ENCODE measurements at places on chromosomes 1 and 21.

GRCh38 chr1:197557302-197557701 is 218.0 kb downstream of the DENND1B start:
- no peak for DNase-seq

DNA sequence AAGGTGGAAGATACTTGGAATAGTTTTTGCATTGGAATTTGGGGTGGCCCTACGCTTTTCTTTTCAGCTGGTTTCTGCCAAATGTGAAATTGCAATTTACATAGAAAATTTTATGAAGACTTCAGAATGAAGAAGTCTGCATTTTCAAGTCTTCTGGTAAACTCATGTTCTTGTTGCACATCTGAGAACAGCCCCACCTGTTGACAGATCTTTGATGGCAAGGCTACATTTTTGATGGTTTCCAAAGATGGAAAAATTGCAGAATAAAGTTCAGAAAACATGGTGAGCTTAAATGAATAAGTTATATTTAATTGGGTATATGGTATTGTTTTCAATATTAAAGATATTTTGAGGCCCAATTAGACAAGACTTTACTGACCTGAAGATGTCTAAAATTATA is 25.4 kb downstream of the OLFM3 start:
- no peak for DNase-seq

DNA sequence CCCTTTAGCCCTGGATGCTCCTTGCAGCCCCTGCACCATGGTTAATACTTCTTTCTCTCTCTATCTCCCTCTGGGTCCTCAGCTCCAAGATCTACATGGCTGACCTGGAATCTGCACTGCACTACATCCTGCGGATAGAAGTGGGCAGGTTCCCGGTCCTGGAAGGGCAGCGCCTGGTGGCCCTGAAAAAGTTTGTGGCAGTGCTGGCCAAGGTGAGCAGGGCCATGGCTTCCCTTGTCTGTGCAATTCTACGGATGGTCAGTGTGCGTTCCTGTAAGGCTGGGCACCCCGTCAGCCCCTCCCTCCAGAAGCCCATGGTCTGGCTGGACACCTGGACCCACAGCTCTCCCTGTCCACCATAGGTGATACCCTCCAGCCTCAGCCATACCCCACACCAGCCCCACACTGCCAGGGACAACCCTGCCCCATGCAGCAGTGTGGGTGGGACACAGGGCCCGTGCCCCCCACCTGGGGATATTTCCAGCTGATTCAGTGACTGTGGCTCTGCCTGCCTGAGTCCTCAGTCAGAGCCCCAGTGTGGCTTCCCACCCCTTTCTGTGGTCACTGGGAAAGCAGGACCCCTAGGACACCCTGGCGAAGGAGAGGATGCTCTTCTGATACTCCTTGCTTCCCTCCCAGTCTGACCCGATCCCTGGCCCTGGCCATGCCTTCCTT is 31.4 kb downstream of the QSOX1 start:
- no peak for DNase-seq

GRCh38 chr1:193850745-193851144 is 664.3 kb upstream of the B3GALT2 start:
- no peak for DNase-seq

DNA sequence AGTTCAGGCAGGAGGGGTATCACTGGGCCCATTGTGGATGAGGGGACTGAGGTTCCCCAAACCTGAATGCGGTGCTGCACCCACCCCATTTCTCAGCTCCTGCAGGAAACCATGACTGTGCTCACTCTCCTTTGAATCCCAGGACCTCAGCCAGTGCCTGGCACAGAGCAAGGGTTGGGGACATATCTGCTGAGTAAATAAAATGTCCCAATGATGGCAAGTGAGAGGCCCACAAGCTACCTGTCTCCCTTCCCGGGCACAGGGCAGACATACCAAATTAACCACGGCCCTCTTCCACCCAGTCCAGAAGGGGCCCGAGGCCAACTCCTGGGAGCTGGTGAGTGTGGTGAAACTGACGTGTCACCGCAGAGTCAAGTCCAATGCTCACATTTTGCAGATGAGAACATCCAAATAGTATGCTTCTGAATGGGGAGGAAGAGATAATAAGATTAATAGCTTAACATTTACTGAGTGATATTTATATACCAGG is 97.6 kb downstream of the EPHB2 start:
- no peak for DNase-seq

- DNase-seq = no peak
These were observed 111.2 kb upstream of the ADGRL2 start for GRCh38 chr1:81689531-81689941.

GRCh38 chr21:30480145-30480544 is at the start of gene KRTAP19-1:
TSS of gene KRTAP19-1 (minus strand) at chr21:30480367. CDS start at chr21:30480317, 50 bp downstream.
- DNase-seq = no peak

- no peak for DNase-seq
These were observed 26.7 kb downstream of the MIER1 start for GRCh38 chr1:66951513-66951912.

DNA sequence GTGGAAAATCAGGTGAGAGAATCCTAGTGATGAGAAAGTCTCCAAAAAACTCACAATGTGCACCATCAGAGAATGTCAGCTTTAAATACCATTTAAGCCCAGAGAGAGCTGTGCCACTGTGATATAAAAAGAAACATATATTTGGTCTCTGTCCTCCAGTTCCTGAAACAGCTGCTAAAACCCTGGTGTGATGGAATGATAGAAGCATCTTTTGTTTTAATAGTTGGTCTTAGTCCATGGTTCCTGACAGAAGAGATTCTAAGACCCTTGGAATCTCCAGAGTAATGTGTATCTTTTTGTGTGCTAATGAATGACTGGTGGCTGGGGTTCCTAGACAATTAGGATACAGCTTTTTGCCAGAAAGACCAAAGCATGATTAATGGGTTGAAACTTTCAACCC is 302.8 kb upstream of the B3GALT2 start:
- no peak for DNase-seq

- DNase-seq = no peak
These were observed 3.4 kb downstream of the TNFRSF25 start for GRCh38 chr1:6462412-6463119.

DNA sequence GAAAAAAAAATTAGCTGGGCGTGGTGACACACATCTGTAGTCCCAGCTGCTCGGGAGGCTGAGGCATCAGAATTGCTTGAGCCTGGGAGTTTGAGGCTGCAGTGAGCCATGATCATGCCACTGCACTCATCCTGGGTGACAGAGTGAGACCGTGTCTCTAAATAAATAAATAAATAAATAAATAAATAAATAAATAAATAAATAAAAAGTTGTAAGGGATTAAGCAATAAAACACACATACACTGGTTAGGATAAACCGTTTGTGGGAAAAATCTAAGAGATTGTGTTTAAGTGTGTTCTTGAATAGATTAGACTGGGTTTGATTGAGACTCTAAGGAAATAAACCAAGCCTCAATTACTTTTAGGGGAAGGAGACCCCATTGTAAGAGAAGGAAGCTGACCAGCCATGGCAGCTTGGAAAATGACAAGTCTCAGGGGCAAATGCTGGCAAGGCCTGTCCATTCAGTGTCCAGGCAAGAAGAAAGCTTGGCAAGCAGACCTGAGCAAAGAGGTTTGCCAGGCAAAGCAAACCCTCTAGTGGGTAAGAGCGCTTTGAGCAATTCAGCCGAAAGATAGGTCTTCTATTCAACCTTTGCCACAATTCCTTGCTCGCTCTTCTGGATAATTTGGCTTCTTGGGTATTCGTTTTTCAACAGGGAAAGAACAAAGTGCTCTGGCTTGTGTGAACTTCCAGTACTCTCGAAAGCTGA is 106.9 kb upstream of the SERBP1 start:
- DNase-seq = no peak

DNA sequence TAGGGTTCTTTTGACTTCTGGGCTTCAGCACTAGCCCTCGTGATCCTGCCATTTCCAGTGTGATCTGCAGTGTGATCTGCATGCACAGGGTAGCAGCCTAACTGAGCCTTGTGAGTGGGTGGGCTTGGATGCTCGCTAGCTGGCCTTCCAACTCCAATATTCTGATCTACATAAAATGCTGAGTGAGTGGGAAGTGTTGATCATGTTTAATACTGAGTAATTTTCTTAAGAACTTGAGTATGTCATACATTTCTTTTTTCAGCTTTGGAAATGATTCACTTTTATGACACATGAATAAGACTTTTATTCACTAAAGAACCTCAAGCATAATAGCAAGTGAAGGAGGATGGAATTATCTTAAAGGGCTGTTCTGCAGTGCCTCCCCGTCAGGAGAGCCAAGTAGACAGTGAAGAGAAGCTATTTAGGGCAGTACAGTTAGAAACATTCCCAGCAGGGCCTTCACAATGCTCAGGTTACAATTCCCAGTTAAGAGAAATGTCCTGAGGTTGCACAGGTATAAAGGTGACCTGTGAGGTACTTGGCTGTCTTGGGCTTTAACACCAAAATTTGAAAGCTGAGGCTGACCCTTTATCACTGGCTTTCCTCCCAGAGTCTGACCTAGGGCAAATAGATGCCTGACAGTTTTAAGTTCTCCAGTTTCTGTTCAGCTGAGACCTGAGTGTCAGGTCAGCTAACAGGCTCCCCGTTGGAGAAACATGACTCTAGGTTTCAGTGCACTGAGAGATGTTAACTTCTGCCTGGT is 29.1 kb upstream of the LRRC8C start:
- no peak for DNase-seq

GRCh38 chr1:211114446-211114845 is 19.5 kb downstream of the KCNH1 start:
- no peak for DNase-seq

Data from upper lobe of right lung (tissue), 1 donor.